ENCODE measurements at places on chromosomes 3 and 15.
A peak's percentile ranks its signal among the peaks of the same experiment; 100 is the strongest.

DNA sequence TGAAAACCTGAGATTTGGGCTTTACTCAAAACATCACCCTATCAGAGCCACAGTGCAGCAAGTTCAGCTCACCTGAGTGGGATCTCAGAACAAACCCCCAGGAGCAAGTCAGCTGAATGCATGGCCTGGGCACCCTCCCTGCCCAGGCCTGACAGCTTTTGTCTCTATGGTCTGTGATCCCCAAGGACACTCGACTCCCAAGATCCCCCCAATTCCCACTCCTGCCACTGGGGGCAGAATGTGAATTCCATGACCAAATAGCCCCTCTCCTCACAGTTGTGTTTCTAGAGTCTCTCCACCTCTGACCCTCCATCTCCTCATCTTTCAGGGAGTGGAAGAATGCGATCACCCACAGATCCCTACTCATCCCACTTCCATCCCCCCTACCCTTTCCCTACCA is 58.9 kb downstream of the ZNF445 start:
- no peak for DNase-seq

DNA sequence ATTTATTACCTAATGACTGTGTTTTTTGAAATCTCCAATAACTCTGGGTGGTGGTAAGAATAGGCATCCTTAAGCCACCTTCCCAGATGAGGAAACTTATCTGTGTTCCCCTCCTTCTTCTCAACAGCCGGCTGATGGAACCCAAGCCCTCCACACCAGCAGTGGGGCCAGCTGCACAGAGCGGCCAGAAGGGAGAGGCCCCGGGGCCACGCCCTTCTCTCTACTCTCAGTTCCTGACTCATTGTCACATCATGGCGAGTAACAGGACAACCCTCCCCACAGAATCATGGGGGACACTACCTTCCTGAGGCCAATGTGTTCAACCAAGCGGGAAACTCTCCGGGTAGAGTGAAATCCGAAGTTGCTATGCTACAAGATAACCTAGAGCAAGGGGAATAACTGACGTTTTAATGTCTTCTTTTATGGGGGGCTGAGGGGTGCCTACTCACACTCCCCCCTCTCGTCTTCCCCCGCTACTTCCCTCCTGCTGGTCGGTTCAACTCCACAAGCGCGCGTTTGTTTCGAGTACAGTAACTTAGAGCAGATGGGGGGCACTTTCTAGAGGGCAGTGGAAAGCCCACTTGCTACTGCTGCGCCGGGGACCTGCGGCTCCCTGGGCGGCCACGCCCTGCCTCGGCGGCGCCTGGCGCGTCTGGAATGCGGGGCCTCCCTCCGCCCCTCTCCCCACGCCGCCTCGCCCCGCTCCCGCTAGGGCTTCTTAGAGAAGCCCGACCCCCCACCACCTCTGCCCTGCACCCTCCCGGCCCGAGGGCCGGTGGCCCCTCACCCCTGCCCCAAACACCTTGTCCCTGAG is 621 bp downstream of the ANXA2 start:
- peak; percentile 66 for DNase-seq

- DNase-seq, result no peak
Measured at GRCh38 chr15:45143056-45143455, 13.3 kb downstream of the DUOX1 start.

DNA sequence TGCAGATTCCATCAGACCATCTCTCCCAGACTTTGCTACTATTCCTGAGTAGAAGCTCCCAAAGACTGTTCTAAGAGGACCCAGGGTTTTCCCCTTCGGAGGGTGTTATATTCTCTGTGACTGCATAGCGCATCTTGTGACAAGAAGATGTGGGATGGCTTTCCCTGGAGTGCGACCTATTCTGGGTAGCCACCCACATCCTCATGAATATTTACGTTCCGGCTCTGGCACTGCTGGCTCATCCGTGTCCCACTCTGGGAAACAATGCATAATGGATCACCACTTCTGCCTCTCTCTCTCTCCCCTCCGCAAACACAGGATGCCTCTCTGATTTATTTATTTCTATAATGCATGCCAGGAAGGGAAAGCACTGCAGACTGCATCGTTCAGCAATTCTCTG is 166.1 kb downstream of the PYDC2 start:
- DNase-seq, result peak; percentile 41

DNA sequence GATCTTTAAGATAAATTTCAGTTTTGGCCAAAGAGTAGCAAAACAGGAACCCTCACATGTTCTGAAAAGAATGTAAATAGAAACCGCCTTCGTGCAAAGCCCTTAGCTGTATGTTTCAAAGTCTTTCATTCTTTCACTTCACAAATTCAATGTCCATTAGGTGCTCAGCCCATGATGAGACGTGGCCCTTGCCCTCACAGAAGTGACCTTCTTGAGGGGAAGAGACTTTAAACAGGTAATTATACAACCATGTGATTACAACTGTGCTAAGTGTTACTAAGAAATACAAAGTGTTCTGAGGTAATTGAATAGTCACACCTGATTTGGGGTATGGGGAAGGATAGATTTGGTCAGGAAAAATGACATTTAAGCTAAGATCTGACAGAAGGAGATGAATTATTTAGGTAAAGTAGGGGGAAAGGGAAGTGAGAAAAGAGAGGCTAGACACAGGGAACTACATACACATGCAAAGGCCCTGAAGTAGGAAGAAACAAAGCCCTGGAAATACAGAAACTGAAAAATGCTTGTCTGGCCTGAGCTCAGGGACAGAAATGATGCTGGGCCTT is 19.6 kb downstream of the HSPBAP1 start:
- no peak for DNase-seq
